ENCODE measurements at places on chromosomes 6 and 20.

DNA sequence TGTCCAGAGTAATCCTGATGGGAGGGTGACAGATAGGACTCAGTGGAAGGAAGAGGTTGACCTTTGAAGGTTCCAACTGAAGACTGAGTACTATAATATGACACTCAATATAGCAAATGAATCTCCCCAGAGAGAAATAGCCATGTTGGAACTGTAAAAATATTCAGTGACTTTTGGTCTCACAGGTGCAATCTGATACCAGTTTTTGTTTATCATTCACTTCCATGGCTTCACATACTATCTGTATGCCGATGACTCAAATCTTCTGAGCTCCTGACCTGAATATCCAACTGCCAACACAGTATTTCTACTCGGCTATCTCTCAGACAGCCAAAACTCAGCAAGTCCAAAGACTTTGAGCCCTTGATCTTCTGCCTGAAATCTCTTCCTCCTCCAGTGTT lies 21.8 kb upstream of the PKHD1 start:
- no peak for DNase-seq

DNA sequence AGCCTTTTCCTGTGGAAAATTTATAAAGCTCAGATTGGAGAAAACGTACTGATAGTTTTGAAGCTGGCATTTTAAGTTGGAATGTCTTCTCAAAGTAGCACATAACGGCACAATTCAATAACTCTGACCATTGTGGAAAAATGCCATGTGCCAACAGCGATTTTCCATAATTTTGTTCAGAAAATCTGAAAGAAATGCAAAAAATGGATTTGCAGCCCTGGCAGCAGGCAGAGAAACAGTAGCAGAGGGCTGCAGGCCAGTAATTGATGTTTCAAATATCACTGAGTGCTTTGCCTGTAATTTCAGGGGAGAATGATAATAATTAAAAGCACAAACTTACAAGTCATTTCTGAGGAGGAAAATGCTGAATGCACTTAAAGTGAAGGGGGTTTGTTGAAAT lies 507.4 kb downstream of the MAFB start:
- no peak for DNase-seq

GRCh38 chr6:100518588-100518987 lies 53.9 kb upstream of the SIM1 start:
- no peak for DNase-seq

DNA sequence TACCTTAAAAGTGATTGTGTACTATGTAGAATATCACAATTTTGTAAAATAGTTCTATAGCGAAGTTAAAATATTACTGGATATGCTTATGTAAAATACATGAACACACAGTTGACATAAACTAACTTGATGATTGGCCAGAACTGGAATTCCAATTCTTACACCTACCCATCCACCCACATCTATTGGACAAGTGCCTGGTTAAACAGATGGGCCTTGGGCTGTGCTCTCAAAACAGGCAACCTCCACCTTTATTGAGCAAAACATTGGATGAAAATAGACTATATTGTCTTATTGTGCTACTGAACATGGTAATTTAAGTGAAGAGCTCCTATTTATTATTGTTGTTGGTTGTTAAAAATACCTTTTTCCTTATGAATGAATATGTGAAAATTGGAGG lies 154.0 kb upstream of the FLRT3 start:
- DNase-seq, result no peak

GRCh38 chr20:64101731-64102621 lies 5.4 kb downstream of the NPBWR2 start:
- no peak for DNase-seq

GRCh38 chr6:168364793-168365421 lies 45.3 kb upstream of the DACT2 start:
- no peak for DNase-seq

DNA sequence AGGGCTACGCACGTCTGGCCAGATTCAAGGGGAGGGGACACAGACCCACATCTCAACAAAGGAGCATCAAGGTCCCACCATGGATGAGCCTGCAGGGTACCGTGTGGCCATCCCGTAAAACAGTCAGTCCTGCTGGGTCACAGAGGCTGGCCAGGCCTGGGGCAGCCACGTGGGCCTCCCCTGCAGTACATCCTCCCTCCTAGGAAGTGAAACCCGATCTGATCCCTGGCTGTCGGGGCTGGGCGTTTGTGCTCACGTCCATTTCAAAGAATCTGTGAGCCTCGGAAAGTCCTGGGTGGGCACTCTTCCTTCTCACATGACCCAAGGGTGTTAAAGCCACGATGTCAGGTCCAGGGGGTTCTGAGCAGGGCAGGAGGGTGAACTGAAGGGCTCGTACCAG lies 14.3 kb downstream of the SULF2 start:
- no peak for DNase-seq

DNA sequence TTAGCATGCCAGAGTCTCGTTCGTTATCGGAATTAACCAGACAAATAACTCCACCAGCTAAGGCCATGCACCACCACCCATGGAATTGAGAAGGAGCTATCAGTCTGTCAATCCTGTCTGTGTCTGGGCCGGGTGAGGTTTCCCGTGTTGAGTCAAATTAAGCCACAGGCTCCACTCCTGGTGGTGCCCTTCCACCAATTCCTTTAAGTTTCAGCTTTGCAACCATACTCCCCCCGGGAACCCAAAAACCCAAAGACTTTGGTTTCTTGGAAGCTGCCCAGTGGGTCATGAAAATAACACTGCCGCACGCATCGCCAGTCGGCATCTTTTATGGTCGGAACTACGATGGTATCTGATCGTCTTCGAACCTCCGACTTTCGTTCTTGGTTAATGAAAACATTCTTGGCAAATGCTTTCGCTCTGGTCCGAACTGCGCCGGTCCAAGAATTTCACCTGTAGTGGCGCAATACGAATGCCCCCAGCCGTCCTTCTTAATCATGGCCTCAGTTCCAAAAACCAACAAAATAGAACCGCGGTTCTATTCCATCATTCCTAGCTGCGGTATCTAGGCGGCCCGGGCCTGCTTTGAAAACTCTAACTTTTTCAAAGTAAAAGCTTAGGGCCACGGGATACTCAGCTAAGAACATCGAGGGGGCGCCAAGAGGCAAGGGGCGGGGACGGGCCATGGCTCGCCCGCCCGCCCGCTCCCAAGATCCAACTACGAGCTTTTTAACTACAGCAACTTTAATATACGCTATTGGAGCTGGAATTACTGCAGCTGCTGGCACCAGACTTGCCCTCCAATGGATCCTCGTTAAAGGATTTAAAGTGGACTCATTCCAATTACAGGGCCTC lies 1958.5 kb upstream of the DEFB115 start:
- DNase-seq, result no peak

GRCh38 chr6:30167101-30167500 lies 3.8 kb downstream of the TRIM15 start:
- no peak for DNase-seq

All from SK-N-MC (cell line).